Hypothalamus (tissue), 51 donors: ENCODE measurements at places on chromosomes 6 and 20.

DNA sequence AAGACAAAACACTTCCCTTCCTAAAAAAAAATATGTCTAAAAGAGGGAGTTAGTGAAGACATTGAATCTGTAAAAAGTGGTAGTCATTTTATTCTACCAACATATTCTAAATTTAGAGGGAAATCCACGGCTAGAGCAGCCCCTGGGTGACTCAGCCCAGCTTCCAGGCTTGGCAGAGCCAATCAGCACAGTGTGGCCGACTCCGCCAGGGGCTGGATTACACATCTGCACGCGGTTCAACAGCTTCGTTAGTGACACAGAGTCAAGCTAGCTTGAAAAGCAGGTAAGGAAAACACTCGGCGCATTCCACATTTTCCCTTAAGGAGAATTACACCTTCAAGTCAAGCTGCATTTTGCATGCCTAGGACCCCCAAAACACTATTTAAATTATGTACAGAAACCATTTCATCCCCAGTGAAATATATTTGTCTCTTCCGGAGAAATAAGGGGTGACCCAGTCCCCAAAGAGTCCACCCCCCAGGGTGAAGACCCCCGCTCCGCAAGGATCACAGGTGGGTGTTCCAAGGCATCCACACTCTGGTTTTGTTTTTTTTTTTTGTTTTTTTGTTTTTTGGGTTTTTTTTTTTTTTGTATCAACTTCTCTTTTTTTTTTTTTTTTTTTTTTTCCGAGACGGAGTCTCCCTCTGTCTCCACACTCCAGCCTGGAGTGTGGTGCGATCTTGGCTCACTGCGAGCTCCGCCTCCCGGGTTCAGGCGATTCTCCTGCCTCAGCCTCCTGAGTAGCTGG, 58.4 kb upstream of the ARID1B start:
- DNase-seq = no peak

- DNase-seq = no peak
Observed at GRCh38 chr6:2626401-2626800, 124.3 kb downstream of the MYLK4 start.

GRCh38 chr6:146359131-146359530, 184.5 kb upstream of the RAB32 start:
- DNase-seq = no peak

GRCh38 chr6:156928972-156929371, 151.8 kb downstream of the ARID1B start:
- no peak for DNase-seq

DNA sequence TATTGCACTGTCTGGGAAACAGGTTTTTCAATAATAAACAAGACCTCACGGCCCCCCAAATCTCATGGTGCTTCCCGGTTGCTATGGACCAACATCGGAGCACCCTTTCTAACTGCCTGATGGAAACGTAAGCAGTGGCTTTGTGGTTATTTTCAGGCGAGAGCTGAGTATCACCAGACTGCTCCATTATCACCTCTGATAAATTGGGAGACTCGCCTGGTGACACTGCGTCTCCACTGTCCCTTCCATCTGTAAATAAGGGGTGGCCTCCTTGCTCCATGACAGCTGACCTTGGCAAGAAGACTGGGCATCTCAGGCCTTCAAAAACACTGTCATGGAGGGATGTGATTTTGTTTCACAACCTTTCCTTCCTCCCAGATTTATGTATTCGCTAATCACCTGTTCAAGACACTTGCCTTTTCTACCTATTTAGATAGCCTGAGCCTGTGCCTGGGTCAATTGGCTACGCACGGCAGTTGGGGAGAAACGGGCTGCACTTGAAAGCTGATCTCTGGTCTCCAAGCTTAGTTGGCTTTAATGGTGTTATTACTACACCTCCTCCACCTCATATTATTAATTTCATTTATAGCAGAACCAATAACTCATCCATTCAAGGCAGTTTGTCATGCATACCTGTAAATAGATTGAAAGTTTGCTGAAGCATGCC, 17.7 kb upstream of the CDH4 start:
- no peak for DNase-seq

- DNase-seq = no peak
Observed at GRCh38 chr20:15185913-15186312, 848.5 kb upstream of the FLRT3 start.

DNA sequence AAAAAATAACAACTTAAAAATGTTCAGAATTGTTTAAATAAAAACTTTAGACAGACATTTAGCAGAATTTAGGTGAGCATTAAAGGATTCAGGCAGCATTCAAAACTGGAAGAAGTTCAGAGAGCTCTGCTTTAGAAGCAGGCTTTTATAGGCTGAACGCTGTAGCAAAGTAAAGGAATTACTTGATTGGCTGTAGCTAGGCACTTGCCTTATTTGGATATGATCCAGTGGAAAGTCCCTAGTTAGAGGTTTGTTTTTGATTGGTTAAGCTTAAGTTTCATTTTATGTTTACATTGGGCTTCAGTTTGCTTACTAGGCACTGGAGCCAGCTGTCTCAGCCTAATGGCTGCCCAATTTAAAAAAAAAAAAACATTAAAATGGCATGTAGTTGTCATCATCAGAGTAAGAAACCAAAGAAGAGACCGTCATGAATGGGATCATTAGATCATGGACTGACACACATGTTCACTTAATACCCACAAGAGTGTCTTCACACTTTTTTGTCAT, 65.1 kb downstream of the CBFA2T2 start:
- no peak for DNase-seq

DNA sequence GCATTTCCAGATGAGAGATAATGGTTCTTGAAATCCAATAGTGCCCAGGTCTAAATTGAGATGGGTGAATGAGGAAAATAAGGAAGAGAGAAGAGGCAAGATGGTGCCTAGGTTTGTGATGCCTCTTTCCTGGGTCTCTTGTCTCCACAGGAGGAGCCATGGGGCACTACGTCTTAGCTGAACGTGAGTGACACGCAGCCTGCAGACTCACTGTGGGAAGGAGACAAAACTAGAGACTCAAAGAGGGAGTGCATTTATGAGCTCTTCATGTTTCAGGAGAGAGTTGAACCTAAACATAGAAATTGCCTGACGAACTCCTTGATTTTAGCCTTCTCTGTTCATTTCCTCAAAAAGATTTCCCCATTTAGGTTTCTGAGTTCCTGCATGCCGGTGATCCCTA, 6.8 kb downstream of the HFE start:
- DNase-seq = no peak

GRCh38 chr6:92587525-92587924, 831.8 kb downstream of the EPHA7 start:
- no peak for DNase-seq

DNA sequence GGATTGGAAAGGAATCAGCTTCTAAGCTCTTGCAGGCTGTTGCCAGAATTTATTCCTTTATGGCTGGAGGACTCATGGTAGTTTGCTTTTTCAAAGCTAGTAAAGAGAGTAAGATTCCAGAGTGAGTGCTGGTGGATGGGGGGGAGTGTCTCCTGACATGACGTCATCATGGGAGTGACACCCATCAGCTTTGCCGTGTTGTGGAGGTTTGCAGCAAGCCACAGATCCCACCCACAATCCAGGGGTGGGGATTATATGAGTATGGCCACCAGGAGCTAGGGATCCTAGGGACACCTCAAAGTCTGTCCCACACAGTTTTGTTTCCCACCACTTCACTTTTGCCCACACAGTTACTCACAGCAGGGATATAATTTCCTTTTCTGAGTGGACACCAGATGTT, 28.7 kb upstream of the PMEPA1 start:
- DNase-seq = no peak

GRCh38 chr6:46219661-46220060, 48.9 kb upstream of the ENPP5 start:
- DNase-seq = no peak

- DNase-seq = no peak
Observed at GRCh38 chr6:44556046-44556445, 168.5 kb downstream of the CDC5L start.

DNA sequence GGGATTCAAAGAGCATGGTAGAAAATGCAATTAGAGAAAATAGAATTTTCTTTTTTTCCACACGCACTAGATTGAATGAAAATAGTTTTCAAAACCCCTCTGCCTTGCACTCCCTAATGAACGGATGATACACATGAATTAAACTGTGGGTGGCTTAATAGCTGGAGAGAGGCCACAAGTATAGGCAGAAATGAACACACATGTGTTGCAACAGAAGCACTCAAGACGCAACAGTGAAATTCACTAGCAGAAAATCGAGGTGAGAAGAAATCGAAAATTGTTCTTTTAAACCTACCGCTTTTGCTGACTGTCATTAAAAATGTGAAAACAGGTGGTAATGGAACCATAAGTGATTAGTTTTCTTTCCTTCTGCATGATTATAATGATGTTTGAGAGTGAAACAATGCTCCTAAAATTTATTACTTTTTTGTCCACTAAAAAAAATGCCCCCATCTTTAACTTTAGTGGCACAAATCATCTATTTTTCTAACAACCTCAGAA, 80.1 kb upstream of the SHLD1 start:
- DNase-seq = no peak

DNA sequence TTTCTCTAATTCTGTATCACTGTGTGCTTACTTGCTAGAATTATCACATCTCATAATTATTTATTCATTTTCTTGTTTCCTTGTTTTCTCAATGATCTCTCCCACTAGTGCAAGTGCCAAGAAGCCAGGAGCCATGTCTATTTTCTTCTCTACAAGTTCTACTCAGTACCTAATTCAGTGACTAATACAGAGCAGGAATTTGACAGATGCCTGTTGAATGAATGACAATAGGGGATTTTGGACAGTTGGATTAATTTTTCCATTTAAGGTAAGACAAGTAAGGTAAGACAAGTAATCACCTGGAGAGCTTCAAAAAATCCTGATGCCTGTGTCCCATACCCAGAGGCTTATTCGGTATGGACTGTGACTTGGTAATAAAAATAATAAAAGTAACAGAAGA, 81.0 kb downstream of the EDN1 start:
- DNase-seq = no peak

- no peak for DNase-seq
Observed at GRCh38 chr6:133230052-133230451, 11.1 kb upstream of the EYA4 start.

- no peak for DNase-seq
Observed at GRCh38 chr20:38336726-38337125, 9.6 kb upstream of the LBP start.

DNA sequence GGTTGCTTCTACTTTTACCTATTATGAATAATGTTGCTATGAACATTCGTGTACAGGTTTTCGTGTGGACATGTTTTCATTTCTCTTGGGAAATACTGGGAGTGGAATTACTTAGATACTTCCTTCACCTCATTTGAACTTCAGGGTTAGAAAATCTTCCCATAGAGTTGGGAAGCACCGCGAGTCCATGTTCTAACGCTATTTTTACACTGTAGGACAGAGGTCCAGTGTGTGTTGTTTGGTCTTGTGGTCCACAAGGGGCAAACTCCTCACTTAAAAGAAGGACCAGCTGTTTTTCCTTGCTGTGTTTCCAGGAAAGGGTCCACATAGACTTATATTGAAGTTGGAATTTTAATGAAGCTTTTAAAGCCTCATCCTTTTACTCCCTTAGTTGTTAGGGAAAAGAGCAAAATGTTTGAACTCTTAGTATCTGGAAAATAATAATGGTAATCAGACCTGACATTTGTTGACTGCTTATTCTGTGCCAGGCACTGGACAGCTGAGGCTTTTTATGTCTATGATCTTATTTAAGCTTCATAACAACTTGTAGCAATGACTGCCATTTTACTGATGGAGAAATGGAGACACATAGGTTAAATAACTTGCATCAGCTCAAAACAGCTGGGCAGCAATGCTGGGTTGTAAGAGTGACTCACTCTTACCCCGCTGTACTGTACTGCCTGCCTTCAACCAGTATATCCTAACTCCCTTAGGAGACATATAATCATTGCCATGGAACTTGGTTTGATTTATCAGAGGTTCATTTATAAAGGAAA, 52.0 kb downstream of the CDC5L start:
- DNase-seq = no peak

DNA sequence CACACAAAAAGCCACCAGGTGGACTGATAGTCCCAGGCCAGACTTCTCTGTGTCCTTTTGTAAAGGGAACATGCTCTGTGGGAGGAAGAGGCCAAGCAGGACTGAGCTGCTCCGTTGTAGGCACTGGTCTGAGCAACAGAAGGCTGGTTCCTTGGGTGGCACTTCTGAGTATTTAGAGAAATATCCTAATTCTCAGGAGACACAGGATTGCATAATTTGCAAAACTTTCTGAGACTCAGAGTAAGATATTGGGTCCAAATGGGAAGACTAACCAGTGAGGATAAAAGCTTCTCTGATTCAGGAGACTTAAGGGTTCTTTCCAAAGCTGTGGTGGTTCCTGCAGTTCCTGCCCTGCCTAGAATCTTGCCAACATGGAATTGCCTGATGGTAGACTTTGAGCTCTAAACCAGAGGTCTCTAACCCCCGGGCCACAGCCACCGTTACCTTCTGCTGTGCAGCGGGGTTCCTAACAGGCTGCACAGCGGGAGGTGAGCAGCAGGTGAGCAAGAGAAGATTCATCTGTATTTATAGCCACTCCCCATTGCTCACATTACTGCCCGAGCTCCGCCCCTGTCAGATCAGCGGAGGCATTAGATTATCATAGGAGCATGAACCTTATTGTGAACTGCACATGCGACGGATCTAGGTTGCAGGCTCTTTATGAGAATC, 107.0 kb downstream of the OLIG3 start:
- no peak for DNase-seq

GRCh38 chr6:115898246-115898645, 162.4 kb downstream of the FRK start:
- DNase-seq = no peak

DNA sequence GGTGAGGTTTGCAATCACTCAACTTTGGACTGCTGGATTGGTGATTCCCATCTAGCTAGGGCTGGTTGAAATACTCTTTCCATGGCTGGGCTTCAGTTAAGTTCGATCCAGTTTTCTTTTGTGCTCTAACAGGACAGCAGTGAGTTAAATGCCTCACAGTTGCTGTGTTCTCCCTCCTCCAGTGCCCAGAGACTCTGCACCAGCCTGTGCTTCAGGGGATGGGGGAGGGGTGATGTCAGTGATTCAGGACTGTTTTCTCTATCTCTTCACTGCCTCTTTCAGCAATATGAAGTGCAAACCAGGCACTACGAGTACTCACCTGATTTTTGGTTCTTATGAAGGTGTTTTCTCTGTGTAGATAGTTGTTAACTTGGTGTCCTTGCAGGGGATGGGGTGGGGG, 88.2 kb upstream of the FAM83B start:
- DNase-seq = no peak

- DNase-seq = peak; percentile 12
Observed at GRCh38 chr6:96391776-96392360, 129.7 kb upstream of the UFL1 start.

GRCh38 chr6:110628330-110628729, 151.9 kb upstream of the SLC22A16 start:
- DNase-seq = no peak

DNA sequence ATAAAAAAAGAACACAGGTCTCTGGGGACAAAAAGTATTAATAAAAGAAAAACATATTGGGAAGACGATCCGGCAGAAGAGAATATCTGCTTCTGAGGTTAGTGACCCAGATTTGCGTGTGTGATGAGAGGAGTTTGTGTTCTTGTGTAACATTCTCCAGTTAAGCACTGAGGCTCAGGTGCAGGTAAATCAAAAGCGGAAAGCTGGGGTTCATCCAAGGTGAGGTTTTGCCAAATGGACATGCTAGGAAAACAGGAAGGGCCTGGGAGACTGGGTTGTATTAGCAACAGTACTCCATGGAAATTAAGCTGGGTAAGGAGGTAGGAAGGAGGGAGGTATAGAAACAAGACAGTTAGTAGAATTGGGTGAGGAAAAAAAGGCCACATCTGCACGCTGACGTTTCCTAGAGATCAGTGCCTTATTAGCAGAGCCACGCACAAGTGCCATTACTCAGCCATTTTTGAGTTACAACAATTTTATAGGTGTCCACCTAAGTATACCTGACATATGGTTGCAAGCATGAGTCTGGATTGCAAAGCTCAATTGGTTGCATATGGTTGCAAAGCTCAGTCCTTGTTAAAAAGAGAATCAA, 139.6 kb downstream of the ZMYND8 start:
- no peak for DNase-seq
